ENCODE measurements at places on chromosomes 1 and 21. TPM values are rescaled to one million over a fixed set of nuclear protein-coding genes. Genes with fewer than 3 reads are reported as not detected.

The PCP4 gene
- polyA plus RNA-seq, result 13.3 TPM

The HRNR gene
- polyA plus RNA-seq, result 0.13 TPM

The FLG2 gene
- 0.20 TPM for polyA plus RNA-seq

The LRRC53 gene
- polyA plus RNA-seq, result not detected

The HEYL gene
- polyA plus RNA-seq, result 23.9 TPM
